ENCODE measurements at places on chromosomes 11 and 22.

- DNase-seq = peak; percentile 72
Measured at GRCh38 chr11:124622531-124623451, at the start of gene TBRG1. Gene TBRG1 (plus strand): TSS chr11:124622864. CDS start chr11:124623084, 220 bp downstream.

GRCh38 chr11:120028181-120028896 lies 109.6 kb downstream of the TRIM29 start:
- DNase-seq = no peak

DNA sequence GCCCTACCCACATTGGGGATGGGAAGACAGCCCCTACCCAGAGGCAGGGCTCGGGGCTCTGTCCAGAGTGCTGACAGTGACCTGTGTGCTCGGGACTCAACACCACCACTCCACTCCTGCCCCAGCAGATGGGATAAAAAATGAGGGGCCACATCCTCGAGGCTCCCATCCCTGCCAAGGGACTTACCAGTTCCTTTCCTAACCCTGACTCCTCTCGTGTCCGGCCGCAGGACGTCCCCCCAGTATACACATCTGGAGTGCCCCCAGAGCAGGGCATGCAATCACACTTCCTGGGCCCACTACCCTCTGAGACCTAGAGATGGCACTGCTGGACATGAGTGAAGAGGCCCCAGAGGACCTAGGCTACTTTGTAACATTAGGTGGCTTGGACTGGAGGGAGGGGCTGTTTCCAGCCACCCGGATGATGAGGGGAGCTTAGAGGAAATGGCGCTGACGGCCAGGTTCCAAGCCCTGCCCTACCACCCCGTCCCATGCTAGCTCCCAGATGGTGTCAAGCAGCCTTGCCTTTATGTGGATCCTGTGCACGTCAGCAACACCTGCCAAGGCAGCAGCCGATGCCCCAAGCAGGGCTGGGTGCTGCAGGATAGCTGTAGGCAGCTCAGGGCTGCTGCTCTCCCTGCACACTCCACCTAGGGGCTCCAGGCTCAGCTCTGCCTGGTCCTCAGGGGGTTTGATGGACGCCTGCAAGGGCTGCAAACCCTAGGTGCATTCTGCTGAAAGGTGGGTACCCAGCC lies 86.6 kb downstream of the DGCR2 start:
- DNase-seq = no peak

DNA sequence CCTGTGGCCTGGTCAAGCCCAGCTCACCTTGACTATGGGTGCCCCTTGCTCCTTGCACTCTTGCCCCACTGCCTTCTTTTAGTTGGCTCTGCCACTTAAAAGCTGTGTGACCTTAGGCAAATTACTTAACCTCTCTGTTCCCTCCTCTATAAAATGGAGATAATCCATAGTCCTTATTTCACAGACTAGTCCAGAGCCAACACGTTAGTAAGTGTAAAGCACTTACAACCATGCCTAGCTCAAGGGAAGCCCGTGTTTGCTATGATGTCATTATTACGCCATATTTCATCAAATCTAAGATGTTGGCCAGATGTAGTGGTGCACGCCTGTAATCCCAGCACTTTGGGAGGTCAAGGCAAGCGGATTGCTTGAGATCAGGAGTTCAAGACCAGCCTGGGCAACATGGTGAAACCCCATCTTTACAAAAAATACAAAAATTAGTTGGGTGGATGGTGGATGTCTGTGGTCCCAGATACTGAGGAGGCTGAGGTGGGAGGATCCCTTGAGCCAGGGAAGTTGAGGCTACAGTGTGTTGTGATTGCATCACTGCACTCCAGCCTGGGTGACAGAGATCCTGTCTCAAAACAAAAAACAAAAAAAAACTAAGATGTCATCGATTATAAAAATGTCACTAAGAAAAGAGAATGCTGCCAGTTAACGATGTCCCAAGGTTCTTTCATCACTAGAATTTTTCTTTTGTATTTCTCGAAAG lies 2.3 kb upstream of the CCDC88B start:
- no peak for DNase-seq

DNA sequence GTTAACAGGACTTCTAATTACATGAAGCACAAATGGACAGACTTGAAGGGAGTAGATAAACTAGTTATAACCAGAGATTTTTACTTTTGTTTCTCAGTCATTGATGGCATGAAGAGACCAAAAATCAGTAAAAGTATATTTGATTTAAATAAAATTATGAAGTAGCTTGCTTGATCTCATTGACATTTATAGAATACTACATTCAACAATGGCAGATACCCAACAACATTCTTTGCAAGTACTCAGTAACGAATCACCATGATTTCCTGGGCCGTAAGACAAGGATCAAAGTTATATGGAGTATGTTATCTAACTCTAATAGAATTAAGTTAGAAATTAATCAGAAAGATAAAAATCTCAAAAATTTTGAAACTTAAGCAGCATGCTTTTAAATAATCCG lies 317.6 kb downstream of the TBC1D22A start:
- DNase-seq = no peak

DNA sequence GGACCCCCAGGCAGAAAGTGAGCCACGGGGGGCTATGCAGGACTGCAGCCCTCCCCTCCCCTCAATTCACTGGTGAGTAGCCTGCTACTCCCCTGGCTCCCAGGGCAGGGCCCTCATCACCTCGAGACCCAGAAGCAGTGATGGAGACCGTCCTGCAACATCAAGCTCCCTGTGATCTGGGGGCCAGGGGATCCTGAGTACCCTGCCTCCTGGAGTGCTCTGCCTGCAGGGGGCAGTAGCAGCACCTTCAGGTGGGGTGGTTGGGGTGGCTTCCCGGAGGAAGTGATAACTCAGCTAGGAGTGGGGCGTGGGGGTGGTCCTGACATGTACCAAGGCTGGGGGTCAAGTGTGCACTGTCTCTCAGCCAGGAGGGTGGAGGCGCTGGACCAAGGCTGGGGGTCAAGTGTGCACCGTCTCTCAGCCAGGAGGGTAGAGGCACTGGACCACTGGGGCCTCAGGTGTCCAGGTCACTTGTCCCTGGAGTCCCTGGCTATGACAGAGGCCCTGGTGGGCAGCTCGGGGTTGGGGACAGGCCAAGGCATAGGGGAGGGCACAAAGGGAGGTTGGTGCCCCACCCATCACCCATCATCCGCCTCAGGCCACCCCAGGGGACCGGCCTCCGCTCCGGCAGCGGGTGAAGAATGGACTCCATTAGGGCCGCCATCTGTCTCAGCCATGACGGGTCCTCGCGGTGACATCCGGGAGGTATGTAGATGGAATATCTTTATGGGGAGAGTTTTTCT lies 9.4 kb downstream of the RTN4R start:
- DNase-seq = no peak

DNA sequence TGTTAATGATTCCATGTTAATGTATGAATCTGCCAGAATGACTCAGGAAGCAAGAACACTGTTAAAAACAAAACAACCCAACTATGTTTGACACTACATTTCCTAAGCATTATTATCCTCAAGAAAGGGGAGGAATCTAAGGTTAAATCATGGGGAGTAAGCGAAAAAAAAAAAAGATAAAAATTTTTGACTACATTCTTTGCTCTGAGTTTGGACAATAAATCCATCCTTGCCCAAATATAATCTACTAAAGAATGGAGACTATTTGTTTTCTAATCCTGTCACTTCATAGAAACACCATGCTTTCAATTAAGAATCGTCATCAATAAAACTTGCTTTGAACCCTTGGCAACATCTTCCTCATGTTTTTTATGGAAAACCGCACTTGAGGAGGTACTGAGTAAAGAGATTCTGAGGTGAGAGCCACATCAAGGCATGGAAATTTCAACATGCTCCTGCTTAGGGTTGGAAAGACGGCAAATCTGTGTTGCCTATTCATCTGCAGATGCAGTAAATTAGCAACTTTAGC lies 9.7 kb downstream of the MAML2 start:
- no peak for DNase-seq

GRCh38 chr11:111521135-111521534 lies 6.6 kb downstream of the HOATZ start:
- no peak for DNase-seq

- no peak for DNase-seq
Measured at GRCh38 chr11:105230586-105230985, 91.0 kb upstream of the CARD18 start.

- DNase-seq = no peak
Measured at GRCh38 chr22:41681616-41682015, 7.1 kb downstream of the SNU13 start.

GRCh38 chr11:16040151-16040550 lies 316.2 kb downstream of the SOX6 start:
- no peak for DNase-seq

DNA sequence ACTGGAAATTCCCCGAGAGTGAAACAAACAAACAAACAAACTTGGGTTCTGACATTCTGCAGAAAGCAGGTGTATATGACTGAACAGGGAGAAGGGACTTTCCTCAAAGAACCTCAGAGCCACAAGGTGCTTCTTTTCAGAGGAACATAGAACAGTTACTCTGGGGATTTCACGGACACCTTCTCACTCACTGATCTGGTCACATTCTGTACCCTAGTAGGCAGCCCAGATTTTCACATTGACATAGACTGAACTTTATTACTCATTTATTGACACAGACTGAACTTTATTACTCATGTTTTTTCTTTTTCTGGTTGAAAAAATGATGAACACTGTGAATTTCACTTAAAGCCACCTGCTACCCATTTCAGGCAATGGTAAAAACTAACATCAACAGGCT lies 263.0 kb downstream of the OPCML start:
- no peak for DNase-seq

DNA sequence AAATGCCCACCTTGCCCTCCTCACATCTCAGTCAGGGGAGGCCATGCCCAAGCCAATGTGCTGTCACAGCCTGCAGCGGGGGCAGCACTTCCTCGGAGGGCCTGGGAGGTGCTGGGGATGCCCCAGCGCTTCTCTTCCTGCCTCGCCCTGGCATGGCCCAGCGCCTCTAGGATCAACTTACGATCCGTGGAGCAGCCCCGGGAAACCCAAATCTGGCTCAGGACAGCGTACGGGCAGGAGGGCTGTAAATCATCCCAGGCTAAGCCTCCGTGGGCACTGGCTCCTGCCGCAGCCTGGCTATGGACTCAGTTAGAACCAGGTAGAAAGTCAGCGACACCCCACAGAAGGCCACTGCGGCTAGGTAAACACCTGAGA lies 60.9 kb upstream of the EMID1 start:
- DNase-seq = no peak

GRCh38 chr11:90884181-90884580 lies 661.3 kb upstream of the CHORDC1 start:
- no peak for DNase-seq

- DNase-seq = no peak
Measured at GRCh38 chr11:15865212-15865987, 490.9 kb downstream of the SOX6 start.

DNA sequence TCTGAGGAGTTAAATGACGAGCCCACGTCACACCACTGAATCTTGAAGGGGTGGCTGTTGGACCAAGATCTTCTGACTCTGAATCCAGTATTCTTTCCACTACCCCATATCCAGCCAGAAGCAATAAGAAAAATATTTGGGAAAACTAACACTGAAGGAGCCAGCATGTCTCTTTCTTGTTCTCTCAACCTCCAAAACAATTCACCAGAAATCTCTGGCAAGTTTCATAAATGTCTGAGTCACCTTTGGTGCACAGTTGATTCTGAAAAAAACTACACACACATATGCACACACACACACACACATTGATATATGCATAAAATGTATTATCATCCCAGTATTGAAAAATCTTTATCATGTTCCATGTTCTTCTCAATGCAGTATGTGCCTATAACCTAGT lies 104.3 kb upstream of the BLID start:
- DNase-seq = no peak

GRCh38 chr22:24583221-24584165 lies 9.4 kb downstream of the LRRC75B start:
- no peak for DNase-seq

GRCh38 chr11:88050247-88050646 lies 125.0 kb downstream of the RAB38 start:
- no peak for DNase-seq

GRCh38 chr11:46948378-46949131 lies 12.0 kb downstream of the CSTPP1 start:
- DNase-seq = peak; percentile 29

DNA sequence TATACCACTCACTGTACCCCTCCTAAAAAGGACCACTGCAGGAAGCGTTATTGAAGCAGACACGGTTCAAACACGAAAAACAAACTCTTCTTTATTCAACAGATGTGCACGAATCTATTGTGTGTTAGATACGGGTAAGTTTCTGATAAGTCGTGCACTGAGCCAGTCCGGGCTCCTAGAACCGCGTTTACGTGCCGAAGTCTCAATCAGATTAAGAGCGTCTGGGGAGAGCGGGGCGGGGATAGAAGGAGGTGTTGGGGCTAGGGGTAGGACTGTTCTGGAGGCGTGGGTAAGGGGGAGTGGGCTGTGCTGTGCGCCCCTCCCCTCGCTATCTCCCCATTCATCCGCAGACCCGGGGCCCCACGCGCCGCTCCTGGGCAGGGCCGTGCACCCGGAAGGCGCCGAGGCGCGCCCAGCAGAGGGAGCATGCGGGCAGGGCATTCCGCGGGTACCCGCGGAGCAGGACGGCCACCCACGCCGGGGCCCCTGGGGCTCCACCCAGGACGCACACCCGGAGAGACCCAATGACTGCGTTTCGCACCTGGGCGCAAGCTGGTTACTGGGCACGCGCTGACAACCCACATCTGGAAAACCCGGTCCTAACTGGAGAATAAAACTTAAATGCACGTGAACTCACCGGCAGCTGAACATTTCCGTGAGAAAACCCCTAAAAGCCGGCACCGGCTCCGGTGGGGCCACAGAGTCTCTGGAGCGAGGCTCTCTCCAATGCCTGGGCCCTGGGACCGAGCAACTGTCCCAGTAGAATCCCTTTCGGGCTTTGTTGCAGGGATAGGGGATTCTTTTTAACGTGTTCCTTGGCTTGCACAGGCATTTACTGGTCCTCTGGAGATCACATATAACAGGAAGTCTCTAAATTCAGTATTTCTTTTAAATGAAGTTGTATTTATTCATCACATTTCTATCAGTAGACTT lies 40.6 kb downstream of the WEE1 start:
- DNase-seq = peak; percentile 51

DNA sequence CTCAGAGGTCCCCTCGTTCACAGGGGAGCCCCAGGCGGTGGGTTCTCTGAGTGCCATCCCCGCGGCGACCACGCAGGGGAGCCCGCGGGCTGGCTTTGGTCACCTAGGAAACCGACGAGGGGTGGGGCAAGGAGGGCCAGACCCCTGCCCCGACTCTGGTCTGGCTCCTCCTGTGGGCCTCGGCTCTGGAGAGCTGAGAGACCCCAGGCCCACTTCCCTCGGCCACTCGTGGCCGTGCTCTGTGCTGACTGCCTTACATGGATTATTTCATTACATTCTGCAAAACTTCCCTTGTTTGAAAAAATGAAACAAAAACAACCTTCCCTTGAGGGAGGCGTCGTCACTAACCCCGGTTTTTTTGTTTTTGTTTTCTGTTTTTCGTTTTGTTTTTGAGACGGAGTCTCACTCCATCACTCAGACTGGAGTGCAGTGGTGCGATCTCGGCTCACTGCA lies 15.1 kb upstream of the CYTH4 start:
- no peak for DNase-seq

GRCh38 chr11:127925475-127925874 lies 661.9 kb downstream of the ETS1 start:
- DNase-seq = no peak

- DNase-seq = no peak
Measured at GRCh38 chr11:105991888-105992287, 30.2 kb downstream of the MSANTD4 start.

- DNase-seq = no peak
Measured at GRCh38 chr11:14413307-14414069, 54.5 kb upstream of the RRAS2 start.

GRCh38 chr11:78031629-78032028 lies 8.6 kb upstream of the KCTD14 start:
- no peak for DNase-seq

Measured in AG04450 (cell line).